ENCODE measurements at places on chromosomes 2 and 18.

GRCh38 chr18:6718267-6718666 lies 11.2 kb upstream of the ARHGAP28 start:
- DNase-seq, result no peak

GRCh38 chr2:58221909-58222308 lies 19.2 kb downstream of the FANCL start:
- DNase-seq, result no peak

DNA sequence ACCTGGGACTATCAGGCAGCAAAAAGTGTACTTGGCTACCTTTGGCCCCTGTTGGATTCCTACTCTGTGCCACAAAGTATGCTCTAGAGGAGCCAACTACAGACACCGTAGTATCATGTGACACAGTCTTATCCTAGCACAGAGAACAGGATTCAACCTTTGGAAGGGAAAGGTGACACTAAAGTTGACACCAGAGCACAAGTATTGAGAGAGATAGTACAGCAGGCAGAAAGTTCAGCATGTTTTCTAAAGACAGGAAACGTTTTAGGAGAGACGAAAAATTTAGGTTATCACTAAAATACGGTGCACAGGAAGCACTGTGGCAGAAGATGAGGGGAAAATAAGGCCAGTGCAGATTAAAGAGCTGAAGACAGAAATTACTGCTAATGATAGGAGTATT lies 18.6 kb downstream of the SMAD2 start:
- no peak for DNase-seq

- DNase-seq, result no peak
Measured at GRCh38 chr18:48923746-48924629, 26.8 kb downstream of the SMAD7 start.

DNA sequence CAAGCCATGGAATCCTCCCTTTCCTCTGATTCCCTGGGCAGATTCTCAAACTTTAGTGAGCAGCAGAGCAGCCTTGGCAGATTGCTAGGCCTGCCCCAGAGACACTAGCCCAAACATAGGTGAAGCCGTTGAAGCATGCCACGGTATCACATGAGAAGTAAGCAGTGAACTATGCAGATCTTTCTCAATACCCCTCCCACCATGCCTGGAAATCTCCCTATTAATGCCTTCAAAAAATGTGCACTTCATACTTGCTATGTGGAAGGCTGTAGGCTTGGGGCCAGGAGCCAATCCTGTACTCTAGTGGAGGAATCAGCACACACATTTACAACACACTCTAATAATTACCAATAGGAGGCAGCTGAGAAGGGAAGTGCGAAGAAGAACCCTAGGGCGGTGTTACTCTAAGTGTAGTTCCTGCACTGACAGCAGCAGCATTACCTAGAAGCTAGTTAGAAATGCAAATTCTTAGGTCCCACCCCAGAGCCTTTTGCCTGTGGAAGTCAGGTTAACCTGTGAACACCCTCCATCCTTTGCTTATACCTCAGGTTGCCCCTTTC lies 305.1 kb upstream of the SPRED2 start:
- no peak for DNase-seq

GRCh38 chr2:217827430-217828201 lies 175.2 kb downstream of the TNS1 start:
- no peak for DNase-seq

DNA sequence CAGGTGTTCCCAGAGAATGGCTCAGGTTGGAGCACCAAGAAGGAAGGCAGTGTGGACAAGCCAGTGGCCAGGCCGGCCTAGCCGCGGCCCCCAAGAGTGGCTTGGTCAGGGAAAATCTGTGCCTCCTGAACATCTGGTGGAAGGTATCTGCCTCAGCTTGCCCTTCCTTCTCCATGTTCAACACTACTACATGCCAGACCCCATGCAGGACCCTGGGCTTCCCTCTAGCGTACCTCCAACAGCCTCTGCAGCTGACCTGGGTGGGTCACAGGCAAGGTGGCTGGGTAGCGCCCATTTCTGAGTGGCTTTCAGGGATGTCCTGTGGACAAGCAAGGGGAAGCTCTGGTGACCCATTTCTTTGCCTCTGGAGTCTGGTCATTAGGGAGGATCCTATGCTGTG lies 7.7 kb downstream of the WNT10A start:
- DNase-seq, result no peak

GRCh38 chr2:241842620-241843211 lies 16.0 kb downstream of the PDCD1 start:
- no peak for DNase-seq

- DNase-seq, result no peak
Measured at GRCh38 chr18:24048261-24048660, 33.7 kb downstream of the TTC39C start.

DNA sequence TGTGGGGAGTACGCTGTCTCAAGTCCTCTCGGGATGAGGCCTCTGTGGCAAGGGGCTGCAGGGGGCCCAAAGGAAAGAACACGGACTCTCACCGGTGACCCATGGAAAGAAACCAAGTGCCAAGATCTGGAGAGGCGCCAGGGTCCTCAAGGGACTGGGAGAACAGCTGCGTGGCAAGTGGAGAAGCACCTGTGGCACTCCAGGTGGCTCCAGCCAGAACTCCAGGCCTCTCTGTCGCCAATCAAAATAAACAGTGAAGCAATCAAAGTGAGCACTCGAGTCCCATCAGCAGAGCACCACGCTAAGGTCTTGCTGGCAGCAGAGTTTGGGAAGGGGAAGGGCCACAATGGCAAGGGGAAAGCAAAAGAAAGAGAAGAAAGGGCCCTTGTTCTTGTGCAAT lies 54.7 kb downstream of the BCL2 start:
- DNase-seq, result no peak

DNA sequence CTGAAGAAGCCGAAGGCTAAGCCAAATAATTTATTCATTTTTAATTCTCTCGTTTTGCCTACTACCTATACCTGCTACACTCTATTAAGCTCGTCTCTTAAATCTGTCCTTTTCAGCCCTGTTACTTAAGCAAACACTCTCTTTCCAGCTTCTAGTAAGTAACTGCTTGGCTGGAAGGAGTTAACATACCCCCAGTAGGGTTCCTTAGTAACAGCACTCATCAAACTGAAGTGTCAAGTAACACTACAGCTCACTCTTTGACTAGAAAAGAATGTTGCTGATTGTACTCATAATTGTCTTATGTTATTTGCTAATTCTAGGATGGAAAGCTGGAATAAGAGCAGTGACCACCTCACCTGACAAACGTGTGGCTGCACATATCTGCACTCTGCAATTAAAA lies 120.0 kb upstream of the SCN7A start:
- DNase-seq, result no peak

DNA sequence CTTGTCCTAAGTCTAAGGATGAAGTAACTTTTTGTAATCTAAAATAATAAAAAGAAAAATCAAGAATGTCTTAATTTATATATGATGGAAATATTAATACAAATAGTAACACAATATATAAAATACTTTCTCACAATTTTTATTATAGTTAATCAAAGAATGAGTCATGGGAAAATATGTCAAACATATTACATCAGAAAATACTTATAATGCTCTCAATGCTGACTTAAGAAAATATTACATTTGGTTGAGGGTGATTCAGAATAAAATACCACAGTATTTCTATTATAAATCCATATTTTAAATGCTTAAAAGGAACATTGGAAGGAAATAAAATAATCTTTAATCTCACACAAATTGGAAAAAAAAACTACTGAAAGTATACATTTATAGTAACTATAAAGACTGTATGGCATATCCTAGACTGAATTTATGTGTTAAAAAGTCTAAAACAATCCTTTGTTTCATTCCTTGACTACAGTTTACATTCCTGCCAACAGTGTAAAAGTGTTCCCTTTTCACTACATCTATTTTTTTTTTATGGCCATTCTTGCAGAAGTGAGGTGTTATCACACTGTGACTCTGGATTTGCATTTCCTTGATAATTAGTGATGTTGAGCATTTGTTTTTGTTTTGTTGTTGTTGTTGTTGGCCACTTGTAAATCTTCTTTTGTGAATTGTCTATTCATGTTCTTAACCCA lies 1573.5 kb upstream of the ACVR2A start:
- no peak for DNase-seq

- peak; percentile 94 for DNase-seq
Measured at GRCh38 chr2:12819103-12819475, 102.4 kb downstream of the TRIB2 start.

DNA sequence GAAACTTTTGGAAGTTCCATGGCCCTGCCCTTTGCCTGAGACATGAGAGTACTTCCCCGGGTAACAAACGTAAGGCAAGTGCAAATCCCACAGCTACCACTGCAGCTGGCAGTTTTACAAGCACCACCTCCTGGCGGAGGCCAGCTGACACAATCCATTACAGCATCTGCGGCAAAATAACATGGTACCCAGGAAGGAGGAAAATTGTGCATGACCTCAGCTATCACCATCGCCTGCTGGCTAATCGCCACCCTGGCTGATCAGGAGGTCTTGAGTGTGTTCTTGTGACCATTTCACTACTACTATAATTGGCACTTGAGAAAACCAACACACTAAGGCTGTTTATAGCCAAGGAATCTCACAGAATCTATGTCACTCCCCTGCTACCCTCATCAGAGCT lies 71.7 kb upstream of the SERPINE2 start:
- no peak for DNase-seq

- no peak for DNase-seq
Measured at GRCh38 chr2:189446780-189447179, 5.5 kb downstream of the WDR75 start.

GRCh38 chr18:47175898-47176575 lies at the start of gene IER3IP1:
IER3IP1 (minus strand) TSS chr18:47176364; CDS start chr18:47176277, 87 bp downstream.
- DNase-seq, result peak; percentile 76

DNA sequence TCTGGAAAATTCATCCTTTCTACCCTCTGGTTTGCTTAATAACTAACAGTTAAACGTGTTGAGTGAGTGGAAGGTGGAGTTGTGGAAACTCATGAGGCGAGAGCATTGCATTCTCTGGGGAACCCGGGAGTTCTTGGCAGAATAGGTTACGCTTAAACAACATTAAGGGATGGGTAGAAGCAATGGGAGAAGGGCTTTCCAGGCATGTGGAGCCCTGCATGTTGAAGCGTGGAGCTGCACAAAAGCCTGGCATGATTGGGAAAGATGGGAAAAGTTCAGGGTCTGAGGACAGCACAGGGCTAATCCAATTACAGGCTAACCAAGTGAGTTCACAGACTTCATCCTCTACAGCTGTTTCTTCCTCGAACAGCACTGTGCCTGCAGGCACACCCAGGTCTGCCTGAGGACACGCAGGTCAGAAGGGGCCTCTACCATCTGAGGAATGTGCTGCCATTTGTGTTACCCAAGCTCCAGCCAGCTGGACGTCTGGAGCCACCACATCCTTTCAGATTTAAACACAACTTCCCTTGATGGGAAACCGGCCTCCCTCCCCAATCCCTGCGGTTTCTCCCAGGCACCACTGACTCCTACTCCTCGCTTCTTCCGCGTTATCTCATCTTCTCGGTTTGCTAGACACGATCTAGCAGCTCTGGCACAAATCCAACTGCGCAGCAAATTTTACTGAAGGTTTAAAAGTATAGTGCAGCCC lies 164.2 kb downstream of the ANTXR1 start:
- peak; percentile 77 for DNase-seq

All from fibroblast of the conjunctiva (primary cell).